Upper lobe of left lung (tissue), 6 donors: ENCODE measurements at places on chromosomes 3 and 15. TPM values are rescaled to one million over a fixed set of nuclear protein-coding genes. Genes with fewer than 3 reads are reported as not detected.

RASL12 gene
- total RNA-seq = 19.9 TPM

SEC62 gene
- total RNA-seq = 30.0 TPM

MAP6D1 gene
- total RNA-seq = 2.8 TPM

GPR176 gene
- total RNA-seq = 6.3 TPM

LYZL4 gene
- total RNA-seq = not detected

MESP2 gene
- total RNA-seq = not detected

GNAI2 gene
- 346 TPM for total RNA-seq

PAQR9 gene
- not detected for total RNA-seq

SPG11 gene
- total RNA-seq = 161 TPM

GRCh38 chr15:58058073-58058472 lies 7.4 kb downstream of the ALDH1A2 start:
- no peak for DNase-seq
- no peaks in the 10 kb centered on the region for H3K4me1 ChIP-seq
- no peak overlapping the region for H3K4me3 ChIP-seq
- H3K27me3 ChIP-seq = peaks cover 2% of the 10 kb centered on the region
- no peak overlapping the region for H3K27ac ChIP-seq
- H3K36me3 ChIP-seq = no peaks in the 10 kb centered on the region

DNA sequence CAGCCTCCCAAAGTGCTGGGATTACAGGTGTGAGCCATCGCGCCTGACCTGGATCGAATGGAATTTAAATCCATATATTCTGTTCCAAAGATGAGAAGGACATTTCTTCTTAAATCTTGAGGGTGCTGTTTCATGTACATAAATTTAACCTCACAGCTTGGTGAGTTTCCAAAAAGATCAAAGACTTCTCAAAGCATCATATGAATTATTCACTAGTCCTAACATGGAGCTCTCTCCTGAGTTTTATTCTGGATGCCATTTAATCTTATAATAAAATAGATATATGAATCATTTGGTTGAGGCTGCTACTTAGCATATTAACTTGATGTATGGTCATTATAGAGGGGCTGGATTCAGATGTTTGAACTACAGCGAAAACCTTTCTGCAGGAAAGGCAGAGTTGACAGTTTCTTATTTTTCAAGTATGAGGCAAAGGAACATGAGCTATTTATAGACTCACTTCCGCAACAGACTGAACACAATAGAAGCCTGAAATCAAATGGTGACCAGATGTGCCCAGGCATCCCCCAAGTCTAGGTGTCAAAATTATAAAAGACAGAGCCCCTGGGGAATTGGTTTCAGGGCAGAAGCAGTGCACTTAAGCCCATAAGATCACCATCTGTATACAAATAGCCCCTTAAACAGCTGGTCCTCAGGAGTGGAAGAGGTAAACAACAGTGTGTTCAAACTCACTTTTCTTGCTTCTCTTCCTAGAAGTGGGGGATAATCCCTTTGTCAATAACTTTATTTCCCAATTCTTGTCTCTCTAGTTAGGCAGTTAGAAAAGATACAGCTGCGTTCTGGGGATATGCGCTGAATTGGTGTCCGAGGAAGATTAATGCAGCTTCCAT lies 29.7 kb downstream of the STARD9 start:
- peak overlapping the region; percentile 64 for H3K27ac ChIP-seq
- no peak overlapping the region for H3K4me3 ChIP-seq
- DNase-seq = no peak
- H3K36me3 ChIP-seq = no peaks in the 10 kb centered on the region

GRCh38 chr3:178761024-178761423 lies 224.8 kb downstream of the KCNMB2 start:
- DNase-seq = no peak
- no peak overlapping the region for H3K4me3 ChIP-seq
- H3K27ac ChIP-seq = no peak overlapping the region

DNA sequence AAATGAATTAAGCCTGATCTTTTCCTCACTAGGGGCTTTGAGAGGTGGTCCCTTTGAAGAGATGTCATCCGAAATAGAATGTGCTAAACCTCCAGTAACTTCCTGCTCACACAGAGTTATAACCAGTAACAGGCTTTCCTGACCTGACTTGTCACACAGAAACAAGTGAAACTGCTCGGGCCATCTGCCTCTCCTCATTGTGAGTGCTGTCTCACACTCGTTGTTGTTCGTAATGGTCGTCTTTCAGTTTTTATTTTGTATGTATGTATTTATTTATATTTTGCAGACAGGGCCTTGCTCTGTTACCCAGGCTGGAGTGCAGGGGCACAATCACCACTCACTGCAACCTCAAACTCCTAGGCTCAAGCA lies 24.0 kb downstream of the ACSBG1 start:
- H3K4me1 ChIP-seq = no peaks in the 10 kb centered on the region
- no peaks in the 10 kb centered on the region for H3K36me3 ChIP-seq
- no peak overlapping the region for H3K4me3 ChIP-seq

- H3K36me3 ChIP-seq = no peaks in the 10 kb centered on the region
- H3K27me3 ChIP-seq = no peaks in the 10 kb centered on the region
- H3K27ac ChIP-seq = no peak overlapping the region
- DNase-seq = no peak
- peaks cover 6% of the 10 kb centered on the region for H3K4me1 ChIP-seq
Observed at GRCh38 chr15:70589221-70589620, 174.1 kb downstream of the UACA start.

DNA sequence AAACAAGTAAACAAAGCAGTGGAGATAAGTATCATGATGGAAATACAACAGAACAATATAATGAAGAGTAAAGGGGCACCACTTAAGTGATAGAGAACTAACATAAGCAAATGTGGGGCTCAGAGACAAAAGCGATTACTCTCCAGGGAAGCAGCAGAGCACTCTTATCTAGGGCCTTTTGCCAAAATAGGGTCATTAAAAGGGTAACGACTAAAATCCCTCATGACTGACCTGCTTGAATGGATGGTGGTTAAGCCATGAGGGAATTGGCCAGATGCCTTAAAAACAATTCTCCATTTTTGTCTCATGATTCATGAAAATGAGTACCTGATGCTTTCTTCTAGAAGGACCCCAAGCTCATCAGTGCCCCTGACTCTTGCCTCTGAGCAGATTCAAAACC lies 3.2 kb upstream of the SLC7A14 start:
- H3K4me1 ChIP-seq = peaks cover 10% of the 10 kb centered on the region
- no peak overlapping the region for H3K27ac ChIP-seq
- no peak for DNase-seq
- no peaks in the 10 kb centered on the region for H3K36me3 ChIP-seq
- H3K4me3 ChIP-seq = no peak overlapping the region

DNA sequence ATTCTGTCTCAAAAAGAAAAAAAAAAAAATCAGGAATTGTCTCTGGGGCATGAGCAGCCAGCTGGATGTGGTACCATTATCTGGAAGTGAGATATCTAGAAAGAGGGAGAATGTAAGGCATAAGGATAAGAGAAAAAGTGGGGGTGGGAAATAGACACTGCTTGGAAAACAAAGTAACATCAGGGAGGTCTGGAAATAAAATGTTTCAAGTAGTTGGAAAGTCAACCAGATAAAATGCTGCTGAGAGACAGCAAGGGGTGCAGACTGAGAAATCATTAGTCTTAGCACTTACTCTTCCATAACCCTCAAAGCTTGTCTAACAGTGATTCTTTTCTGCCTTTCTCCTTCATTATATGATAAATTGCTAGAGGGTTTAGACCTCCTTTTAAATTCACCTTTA lies 159.7 kb upstream of the TBL1XR1 start:
- H3K36me3 ChIP-seq = no peaks in the 10 kb centered on the region
- peak overlapping the region; percentile 87 for H3K27ac ChIP-seq
- no peak for DNase-seq
- no peaks in the 10 kb centered on the region for H3K27me3 ChIP-seq
- no peak overlapping the region for H3K4me3 ChIP-seq

- no peaks in the 10 kb centered on the region for H3K36me3 ChIP-seq
- no peaks in the 10 kb centered on the region for H3K27me3 ChIP-seq
- H3K4me1 ChIP-seq = no peaks in the 10 kb centered on the region
- H3K4me3 ChIP-seq = no peak overlapping the region
- DNase-seq = no peak
- no peak overlapping the region for H3K27ac ChIP-seq
Observed at GRCh38 chr15:77658304-77658703, 25.6 kb upstream of the LINGO1 start.

GRCh38 chr15:88080616-88081015 lies 175.9 kb downstream of the NTRK3 start:
- no peak overlapping the region for H3K4me3 ChIP-seq
- no peak for DNase-seq
- no peaks in the 10 kb centered on the region for H3K27me3 ChIP-seq
- H3K4me1 ChIP-seq = no peaks in the 10 kb centered on the region

GRCh38 chr3:113148284-113148683 lies 63.1 kb upstream of the BOC start:
- no peaks in the 10 kb centered on the region for H3K27me3 ChIP-seq
- H3K36me3 ChIP-seq = no peaks in the 10 kb centered on the region
- H3K4me3 ChIP-seq = no peak overlapping the region
- no peak overlapping the region for H3K27ac ChIP-seq

GRCh38 chr15:80401456-80401855 lies 2.7 kb upstream of the ARNT2 start:
- peaks cover 7% of the 10 kb centered on the region for H3K4me1 ChIP-seq
- H3K4me3 ChIP-seq = no peak overlapping the region
- H3K27me3 ChIP-seq = peaks cover 4% of the 10 kb centered on the region
- no peak overlapping the region for H3K27ac ChIP-seq
- H3K36me3 ChIP-seq = no peaks in the 10 kb centered on the region

- no peak overlapping the region for H3K4me3 ChIP-seq
- H3K27ac ChIP-seq = no peak overlapping the region
- H3K36me3 ChIP-seq = no peaks in the 10 kb centered on the region
- H3K27me3 ChIP-seq = no peaks in the 10 kb centered on the region
- no peaks in the 10 kb centered on the region for H3K4me1 ChIP-seq
Observed at GRCh38 chr3:157807280-157807679, 298.9 kb downstream of the SHOX2 start.

DNA sequence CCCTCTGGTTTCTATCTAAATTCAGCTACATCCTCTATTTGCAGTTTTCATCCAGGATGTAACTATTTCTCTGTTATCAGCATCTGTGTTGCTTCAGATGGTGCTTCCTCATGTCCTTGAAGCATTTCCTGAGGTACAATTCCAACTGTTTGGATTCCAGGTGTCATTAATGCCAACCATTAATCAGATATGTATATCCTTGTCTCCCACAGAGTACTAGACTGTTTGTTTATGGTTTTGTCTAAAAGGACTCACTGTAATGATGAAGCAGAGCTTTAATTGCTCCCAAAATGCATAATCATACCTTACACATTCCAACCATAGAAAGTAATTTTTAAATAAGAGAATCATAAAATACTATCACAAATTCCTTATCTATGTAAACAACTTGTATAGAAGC lies 288.5 kb upstream of the MME start:
- H3K27ac ChIP-seq = no peak overlapping the region
- no peaks in the 10 kb centered on the region for H3K27me3 ChIP-seq
- H3K4me3 ChIP-seq = no peak overlapping the region
- H3K4me1 ChIP-seq = peaks cover 5% of the 10 kb centered on the region
- DNase-seq = no peak

- H3K27me3 ChIP-seq = no peaks in the 10 kb centered on the region
- peaks cover 6% of the 10 kb centered on the region for H3K36me3 ChIP-seq
- peaks cover 27% of the 10 kb centered on the region for H3K4me1 ChIP-seq
Observed at GRCh38 chr3:58496206-58496857, 4.4 kb downstream of the KCTD6 start.

- H3K36me3 ChIP-seq = peaks cover 77% of the 10 kb centered on the region
- H3K27ac ChIP-seq = no peak overlapping the region
- H3K4me3 ChIP-seq = no peak overlapping the region
- DNase-seq = no peak
- peaks cover 45% of the 10 kb centered on the region for H3K4me1 ChIP-seq
Observed at GRCh38 chr3:52265387-52265786, 13.1 kb downstream of the WDR82 start.

DNA sequence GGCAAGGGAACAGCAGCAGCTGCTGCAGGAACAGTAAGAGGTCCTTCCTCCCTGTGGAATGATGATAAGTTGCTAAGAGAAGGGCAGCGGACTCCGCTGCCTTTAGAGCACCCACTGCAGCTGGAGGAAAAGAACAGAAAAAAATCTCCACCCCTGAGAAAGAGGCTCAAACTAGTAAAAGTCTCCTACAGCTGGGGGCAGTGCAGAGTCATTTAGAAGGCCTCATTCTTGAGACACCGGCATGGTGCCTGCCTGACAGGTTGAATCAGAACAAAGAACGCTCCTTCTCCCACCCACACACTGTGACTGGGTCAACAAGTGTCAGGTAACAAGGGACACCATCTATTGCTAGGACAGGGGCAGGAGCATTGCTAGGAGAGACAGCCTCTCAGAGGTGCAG lies 188.4 kb downstream of the ABHD5 start:
- H3K4me1 ChIP-seq = peaks cover under 1% of the 10 kb centered on the region
- no peaks in the 10 kb centered on the region for H3K27me3 ChIP-seq
- H3K4me3 ChIP-seq = no peak overlapping the region
- no peak overlapping the region for H3K27ac ChIP-seq
- no peaks in the 10 kb centered on the region for H3K36me3 ChIP-seq

- DNase-seq = no peak
- H3K4me3 ChIP-seq = no peak overlapping the region
- no peak overlapping the region for H3K27ac ChIP-seq
- no peaks in the 10 kb centered on the region for H3K36me3 ChIP-seq
Observed at GRCh38 chr3:32703491-32703972, 18.5 kb downstream of the CNOT10 start.

- no peak for DNase-seq
- H3K27ac ChIP-seq = no peak overlapping the region
- no peaks in the 10 kb centered on the region for H3K36me3 ChIP-seq
- H3K4me3 ChIP-seq = no peak overlapping the region
- no peaks in the 10 kb centered on the region for H3K4me1 ChIP-seq
Observed at GRCh38 chr15:72068856-72069255, 49.1 kb downstream of the MYO9A start.

- no peak overlapping the region for H3K27ac ChIP-seq
- no peaks in the 10 kb centered on the region for H3K4me1 ChIP-seq
- H3K4me3 ChIP-seq = no peak overlapping the region
- H3K36me3 ChIP-seq = no peaks in the 10 kb centered on the region
Observed at GRCh38 chr15:73386238-73386637, 17.5 kb upstream of the HCN4 start.

DNA sequence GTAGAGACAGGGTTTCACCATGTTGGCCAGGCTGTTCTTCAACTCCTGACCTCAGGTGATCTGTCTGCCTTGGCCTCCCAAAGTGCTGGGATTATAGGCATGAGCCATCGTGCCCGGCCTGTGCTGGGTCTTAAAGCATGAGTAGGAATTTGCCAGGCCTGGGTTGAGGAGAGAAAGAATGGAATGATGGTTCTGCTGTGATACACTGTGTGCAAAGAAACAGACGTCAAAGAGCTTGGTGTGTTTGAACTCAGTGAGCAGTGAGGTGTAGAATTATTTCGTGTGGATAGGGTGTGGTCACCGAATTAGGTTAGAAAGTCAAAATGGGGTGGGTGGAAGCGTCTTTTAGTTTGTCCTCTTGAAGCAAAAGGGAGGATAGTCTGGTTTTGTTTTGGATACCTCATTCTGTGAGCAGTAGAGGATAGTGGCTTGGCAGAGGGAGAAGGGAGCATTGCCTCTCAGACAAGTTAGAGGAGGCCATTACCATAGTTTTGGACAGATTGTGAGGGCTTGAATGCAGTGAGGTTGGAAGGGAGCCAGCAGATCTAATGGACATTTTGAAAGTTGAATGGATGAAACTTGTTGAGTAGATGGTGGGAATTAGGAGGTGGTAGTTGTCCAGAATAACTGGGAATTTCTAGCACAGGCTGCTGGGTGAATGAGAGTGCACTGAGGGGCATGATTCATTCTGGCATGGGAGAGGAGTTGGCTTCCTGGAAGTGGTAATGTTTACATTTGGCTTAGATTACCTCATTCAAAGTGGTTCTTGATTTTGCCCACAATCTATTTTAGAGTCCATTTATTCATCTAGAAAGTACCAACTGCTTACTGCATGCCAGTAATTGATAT lies 27.2 kb downstream of the AKAP13 start:
- H3K27ac ChIP-seq = peak overlapping the region; percentile 44
- H3K4me1 ChIP-seq = peaks cover 59% of the 10 kb centered on the region
- H3K4me3 ChIP-seq = no peak overlapping the region
- DNase-seq = peak; percentile 67
- no peaks in the 10 kb centered on the region for H3K27me3 ChIP-seq
